Prostate gland (tissue), 2 donors: ENCODE measurements at places on chromosomes 1 and 21.

- DNase-seq = no peak
Measured at GRCh38 chr1:246893191-246893939, 38.4 kb downstream of the AHCTF1 start.

DNA sequence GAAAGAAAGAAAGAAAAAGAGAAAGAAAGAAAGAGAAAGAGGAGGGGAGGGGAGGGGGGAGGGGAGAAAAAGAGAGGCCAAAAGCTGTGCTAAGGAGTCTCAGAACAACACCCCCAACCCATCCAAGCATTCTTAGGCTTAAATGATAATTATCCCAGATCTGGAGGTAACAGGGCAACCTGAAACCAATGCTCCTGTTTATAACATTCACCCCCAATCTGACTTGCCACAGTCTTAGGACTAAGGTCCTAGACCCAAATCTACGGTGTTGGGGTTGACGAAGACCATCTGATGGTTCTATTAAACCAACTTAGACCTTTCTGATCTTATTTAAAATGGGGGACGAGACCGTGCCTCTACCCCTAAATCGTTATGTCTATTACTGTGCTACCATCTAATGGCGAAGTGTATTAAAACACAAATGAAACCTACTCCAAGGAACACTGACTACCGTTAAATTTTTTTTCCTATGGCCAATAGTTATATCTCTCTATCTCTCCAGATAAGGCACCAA, 119.3 kb upstream of the CDC42BPA start:
- no peak for DNase-seq

- DNase-seq = no peak
Measured at GRCh38 chr1:20538227-20538626, 14.1 kb upstream of the FAM43B start.

- no peak for DNase-seq
Measured at GRCh38 chr1:154798645-154799044, 71.4 kb downstream of the KCNN3 start.

DNA sequence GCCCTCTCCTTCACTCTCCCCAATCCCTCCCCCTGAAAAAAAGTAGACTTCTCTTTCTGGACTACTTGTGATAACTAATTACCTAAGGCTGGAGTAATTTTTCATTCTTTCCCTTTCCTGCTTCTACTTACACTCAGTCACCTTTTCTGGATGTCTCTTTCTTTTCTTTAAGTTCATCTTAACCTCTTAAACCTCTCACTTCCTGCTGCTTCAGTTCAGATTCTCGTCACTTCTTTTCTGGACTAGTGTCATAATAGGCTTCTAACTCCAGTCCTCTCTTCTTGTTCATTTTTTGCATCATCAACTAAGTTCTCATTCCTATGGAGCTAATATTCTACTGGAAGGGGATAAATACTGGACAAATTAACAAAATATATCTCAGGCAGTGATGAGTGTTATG, 75.4 kb downstream of the LRRC53 start:
- no peak for DNase-seq

GRCh38 chr21:34268493-34268892, 95.3 kb upstream of the KCNE2 start:
- no peak for DNase-seq

DNA sequence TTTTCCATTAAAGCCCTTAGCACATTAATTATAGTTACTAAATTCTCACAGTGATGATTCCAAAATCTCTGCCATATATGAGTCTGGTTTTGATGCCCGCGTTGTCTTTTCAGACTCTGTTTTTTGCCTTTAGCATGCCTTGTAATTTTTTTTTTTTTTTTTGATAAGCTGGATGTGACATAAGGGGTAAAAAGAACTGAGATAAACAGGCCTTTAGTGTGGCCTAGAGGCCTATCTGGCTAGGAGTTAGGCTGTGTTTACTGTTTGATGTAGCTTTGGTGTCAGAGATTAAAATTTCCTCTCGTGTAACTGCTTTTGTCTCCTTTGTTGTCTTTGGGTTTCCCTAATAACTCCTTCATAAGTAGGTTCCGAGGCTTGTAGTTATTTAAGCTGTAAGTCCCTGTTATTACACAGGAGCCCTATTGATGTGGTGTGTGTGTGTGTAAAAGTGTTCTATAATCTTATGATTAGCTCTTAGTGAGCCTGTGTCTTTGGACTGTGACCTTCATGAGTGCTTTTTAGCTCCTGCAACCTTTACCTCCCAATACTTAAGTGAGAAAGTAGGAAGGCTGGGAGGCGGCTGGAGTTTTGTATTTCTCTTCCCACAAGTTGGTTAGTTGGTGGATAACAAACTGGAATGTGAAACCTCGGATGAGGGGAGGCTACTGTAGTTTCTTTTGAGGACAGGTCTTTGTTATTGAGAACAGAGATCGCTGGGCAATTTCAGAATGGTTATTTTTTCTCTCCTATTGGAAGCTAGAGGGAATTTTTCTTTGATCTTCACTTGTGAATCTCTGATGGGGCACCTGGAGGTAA, 19.3 kb downstream of the HS2ST1 start:
- DNase-seq = no peak

GRCh38 chr1:212283741-212284140, 1.5 kb upstream of the PPP2R5A start:
- no peak for DNase-seq

- no peak for DNase-seq
Measured at GRCh38 chr1:15755646-15756040, 3.0 kb upstream of the FBLIM1 start.

DNA sequence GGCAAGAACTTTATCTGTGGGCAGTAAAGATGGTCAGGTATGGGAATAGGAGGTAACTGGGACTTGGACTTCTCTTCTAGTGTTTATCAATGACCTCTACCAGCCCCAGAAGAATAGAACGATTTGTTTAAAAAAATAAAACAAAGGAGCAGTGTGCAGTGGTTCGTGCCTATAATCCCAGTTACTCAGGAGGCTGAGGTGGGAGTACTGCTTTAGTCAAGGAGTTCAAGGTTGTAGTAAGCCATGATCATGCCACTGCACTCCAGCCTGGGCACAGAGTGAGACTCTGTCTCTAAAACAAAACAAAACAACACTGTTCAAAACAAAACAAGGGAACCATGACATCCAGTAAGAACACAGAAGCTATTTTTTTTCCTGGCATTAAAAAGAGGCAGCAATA, 4.3 kb downstream of the RNF19B start:
- DNase-seq = no peak

- no peak for DNase-seq
Measured at GRCh38 chr1:77514921-77515776, 167.3 kb downstream of the ZZZ3 start.

GRCh38 chr1:53470155-53470554, 11.0 kb downstream of the DMRTB1 start:
- no peak for DNase-seq

- DNase-seq = no peak
Measured at GRCh38 chr1:212137854-212138253, 102.3 kb downstream of the DTL start.

GRCh38 chr1:84122780-84123382, 21.2 kb upstream of the PRKACB start:
- DNase-seq = peak; percentile 48

DNA sequence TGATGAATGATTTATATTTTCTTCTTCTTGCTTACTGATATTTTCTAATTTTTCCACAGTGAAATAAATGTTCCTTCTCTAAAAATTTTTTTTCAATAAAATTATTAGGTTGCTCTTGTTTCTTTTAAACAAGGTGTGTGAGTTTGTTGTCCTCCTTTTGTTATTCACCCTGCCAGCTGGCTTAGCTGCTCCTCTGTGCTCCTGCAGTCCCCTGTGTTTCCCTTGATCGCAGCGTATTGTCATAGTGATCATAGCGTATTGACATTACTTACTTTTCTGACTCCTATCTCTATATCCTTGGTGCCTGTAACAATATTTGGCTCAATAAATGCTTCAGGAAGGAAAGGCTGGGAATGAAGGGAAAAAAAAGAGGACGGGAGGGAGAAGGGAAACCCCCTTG, 24.9 kb upstream of the PODN start:
- DNase-seq = no peak

GRCh38 chr21:46223217-46223616, 5.4 kb downstream of the LSS start:
- no peak for DNase-seq

GRCh38 chr1:180611016-180611930, 20.5 kb upstream of the XPR1 start:
- no peak for DNase-seq

DNA sequence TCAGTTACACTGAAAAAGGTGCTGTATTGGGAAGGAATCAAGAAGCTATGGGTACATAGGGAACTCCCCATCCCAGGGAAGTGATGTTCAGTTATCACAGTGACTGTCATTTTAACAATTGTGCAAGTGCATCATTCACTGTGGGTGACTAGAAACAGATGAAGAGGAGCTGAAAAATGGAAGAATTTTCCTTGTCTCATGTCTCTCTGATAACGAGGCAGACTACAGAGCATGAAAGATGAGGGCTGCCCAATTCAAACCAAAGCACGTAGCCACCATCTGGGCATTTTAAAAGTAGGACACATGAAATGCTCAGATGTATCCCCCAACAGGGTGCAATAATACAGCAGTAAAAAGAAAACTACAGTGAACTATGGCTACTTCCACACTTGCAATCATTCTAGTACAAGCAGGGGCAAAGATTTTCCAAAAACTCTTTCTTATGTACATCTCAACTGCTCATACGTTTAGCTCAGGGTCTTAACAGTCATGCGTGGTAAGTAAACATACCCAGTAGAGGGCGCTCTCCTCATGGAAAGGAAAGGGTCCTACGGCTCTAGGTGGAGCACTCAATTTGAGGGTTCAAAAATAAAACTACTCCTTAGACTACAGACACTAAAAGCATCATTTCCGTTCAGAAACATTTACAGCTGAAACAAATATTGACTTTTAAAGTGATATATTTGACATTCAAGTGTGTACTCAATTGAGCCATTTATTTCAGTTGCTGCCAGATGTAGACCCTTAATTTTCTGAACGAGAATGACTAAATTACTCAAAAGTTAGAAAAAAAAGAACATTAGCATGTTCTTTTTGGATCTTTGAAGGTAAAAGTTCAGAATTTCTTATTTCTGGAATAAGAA, 143.2 kb downstream of the KCTD3 start:
- no peak for DNase-seq

- no peak for DNase-seq
Measured at GRCh38 chr21:45975020-45975666, 6.4 kb upstream of the COL6A1 start.

GRCh38 chr1:206766251-206766856, 4.2 kb upstream of the IL19 start:
- DNase-seq = peak; percentile 13

DNA sequence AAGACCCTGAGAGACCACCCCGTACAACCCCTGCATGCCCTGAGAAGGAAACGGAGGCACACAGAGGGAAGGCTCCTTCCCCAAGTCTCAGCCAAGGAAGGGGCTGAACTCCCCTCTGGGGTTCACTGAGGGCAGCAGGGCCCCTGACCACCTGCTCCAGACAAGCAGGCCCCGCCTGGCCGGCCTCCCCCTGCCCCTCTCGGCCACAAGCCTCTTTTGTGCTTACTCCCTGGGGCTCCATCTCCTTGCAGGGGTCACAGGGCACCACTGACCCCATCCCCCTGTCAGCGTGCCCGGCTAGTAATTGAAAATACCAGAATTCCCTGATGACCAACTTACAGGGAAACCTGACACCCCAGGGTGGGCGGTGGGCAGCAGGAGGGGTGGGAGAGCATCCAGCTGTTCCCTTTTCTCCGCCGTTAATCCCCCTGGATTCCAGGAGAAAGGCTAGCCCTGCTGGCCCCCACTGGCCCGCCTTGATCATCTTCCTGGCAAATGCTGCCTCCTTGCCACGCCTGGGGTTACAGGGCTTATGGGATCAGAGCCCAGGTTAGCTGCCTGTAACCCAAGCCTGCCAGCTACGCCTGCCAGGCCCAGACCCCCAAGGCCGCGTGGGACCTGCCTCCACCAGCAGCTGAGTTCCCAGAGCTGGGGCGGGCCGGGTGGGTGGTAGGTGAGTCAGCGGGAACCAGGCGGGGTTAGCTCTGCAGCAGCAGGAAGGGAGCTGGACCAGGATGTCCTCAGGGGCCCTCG, 96.1 kb downstream of the LACTBL1 start:
- DNase-seq = no peak

DNA sequence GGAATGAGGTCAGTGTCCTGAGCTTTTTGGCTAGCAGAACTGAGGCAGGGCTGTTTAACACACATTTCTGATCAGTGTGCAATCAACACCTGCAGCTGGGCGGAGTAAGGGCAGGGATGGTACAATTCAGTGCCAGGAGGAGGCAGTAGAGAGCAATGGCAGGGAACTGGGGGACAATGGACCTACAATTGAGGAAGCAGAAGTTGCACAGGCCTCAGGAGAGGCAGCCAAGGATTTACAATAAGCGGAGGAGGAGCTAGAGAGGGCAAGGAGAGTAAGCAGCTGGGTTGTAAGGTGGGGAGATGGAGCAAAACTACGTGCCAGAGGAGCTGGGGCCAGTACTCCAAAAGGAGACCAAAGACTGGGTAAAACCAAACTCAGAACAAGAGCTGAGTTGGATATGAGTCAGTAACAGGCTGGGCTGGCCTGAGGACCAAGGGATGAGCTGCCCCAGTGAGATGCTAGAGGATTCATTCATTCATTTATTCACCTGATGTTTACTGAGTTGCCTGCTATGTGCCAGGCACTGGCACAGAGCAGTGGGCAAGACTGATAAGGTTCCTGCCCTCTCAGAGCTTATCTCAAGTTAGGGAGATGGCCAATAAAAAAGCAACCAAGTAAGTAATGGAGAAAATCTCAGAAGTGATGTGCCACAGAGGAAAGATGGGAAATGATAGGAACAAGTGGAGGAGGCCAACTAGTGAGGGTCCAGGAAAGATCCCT, 10.4 kb upstream of the GALE start:
- DNase-seq = no peak

- peak; percentile 82 for DNase-seq
Measured at GRCh38 chr1:204127597-204128242, 24.1 kb downstream of the ETNK2 start.

GRCh38 chr1:23452011-23452411, 27.5 kb upstream of the TCEA3 start:
- peak; percentile 97 for DNase-seq

DNA sequence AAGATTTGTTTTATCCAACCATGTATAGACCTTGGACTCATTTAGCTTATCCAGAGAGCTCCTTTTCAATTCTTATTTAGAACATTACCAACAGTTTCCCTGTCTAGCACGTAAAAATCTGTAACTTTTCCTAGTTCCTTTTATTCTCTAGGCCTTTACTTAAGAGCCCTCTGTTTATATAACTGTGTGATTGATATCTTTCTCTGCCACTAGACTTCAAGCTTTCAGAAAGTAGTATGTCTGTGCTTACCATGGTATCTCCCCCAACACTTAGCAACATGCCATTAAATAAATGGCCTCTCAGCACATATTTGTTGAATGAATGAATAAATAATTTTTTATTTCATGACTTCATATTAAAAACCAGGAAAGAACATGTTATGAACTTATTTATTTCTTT, 209.4 kb downstream of the PTPRC start:
- no peak for DNase-seq
